ENCODE measurements at places on chromosomes 1 and 21. TPM values are rescaled to one million over a fixed set of nuclear protein-coding genes. Genes with fewer than 3 reads are reported as not detected.

The FRRS1 gene
- 6.2 TPM for total RNA-seq

DNA sequence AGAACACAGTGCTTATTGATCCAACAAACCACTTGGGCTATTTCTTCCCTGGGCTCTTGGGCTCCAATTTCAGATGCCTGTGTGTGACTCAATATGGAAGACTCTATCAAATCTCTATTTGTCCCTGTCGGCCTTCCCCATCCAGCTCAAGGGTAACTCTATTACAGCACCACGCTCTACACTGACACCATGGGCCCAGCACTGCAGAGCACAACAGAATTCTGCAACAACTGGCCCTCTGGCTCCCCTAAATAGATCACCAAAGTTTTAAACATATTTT, 51.7 kb downstream of the CAPZB start:
- peaks cover 8% of the 10 kb centered on the region for H3K36me3 ChIP-seq
- H3K27me3 ChIP-seq: no peaks in the 10 kb centered on the region
- H3K4me1 ChIP-seq: peaks cover 19% of the 10 kb centered on the region
- DNase-seq: no peak

DNA sequence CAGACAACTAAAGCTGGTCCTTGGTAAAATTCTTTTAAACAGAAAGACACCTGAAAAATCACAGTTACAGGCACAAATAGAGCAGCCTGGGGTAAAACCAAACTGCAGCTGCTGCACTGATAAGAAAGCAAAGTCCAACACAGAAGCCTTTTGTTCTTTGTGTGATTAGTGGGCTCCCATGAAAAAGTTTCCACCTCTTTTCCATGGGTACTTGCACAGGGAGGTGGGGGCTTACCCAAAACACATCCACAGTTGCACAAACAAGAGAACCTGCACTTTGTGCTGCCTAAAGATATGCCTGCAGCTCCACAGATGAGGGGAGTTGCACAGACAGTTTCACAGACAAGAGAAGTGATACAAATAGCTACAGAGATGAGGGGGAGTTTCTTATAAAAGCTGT, 106.7 kb upstream of the SLC5A9 start:
- H3K27ac ChIP-seq: no peak overlapping the region
- no peak for DNase-seq
- H3K27me3 ChIP-seq: peaks cover 4% of the 10 kb centered on the region
- no peak overlapping the region for H3K4me3 ChIP-seq
- H3K36me3 ChIP-seq: no peaks in the 10 kb centered on the region
- H3K4me1 ChIP-seq: peaks cover 11% of the 10 kb centered on the region

- no peak overlapping the region for H3K27ac ChIP-seq
- H3K36me3 ChIP-seq: no peaks in the 10 kb centered on the region
- peaks cover 7% of the 10 kb centered on the region for H3K4me1 ChIP-seq
- no peak for DNase-seq
- no peaks in the 10 kb centered on the region for H3K27me3 ChIP-seq
- H3K4me3 ChIP-seq: no peak overlapping the region
Observed at GRCh38 chr1:164876398-164877116, 317.6 kb downstream of the PBX1 start.

DNA sequence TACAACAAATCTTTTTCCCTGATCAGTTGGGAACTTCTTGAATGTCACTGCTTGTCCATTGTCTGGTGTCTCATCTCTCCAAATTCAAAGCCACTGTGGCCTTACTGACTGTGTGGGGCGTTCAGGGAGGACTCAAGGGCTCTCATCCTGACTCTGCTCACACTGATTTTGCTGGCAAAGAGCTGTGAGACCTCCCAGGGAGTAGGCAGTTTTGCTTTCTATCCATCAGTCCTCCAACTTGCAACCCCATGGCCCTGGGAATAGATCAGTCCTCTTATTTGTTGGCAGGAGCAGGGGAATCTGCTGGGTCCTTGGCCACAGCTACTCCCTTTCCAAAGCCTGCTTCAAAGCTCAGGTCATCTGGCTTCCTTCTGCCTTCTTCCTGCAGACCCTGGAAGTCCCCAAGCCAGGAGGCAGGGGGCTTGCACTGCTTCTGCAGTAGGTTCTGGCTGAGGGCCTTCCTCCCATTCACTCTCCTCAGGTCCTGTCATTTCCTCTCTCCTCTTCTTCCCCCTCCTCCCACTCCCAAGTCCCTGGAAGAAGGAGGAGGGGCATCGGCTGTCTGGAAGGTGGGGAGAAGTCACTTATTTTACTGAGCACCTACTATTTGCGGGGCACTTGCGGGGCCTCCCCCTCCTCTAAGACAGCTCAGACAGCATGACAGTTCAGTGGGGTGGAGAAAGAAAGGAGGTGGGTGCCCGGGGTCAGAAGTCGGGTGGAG, 876 bp upstream of the NAV1 start:
- H3K27me3 ChIP-seq: peaks cover 61% of the 10 kb centered on the region
- DNase-seq: no peak
- peaks cover 30% of the 10 kb centered on the region for H3K4me1 ChIP-seq
- H3K36me3 ChIP-seq: no peaks in the 10 kb centered on the region
- no peak overlapping the region for H3K27ac ChIP-seq

- DNase-seq: no peak
- no peak overlapping the region for H3K27ac ChIP-seq
- H3K4me3 ChIP-seq: no peak overlapping the region
Observed at GRCh38 chr1:178947677-178947981, 76.8 kb upstream of the ANGPTL1 start.

- peaks cover 6% of the 10 kb centered on the region for H3K4me1 ChIP-seq
- no peak overlapping the region for H3K4me3 ChIP-seq
- no peaks in the 10 kb centered on the region for H3K27me3 ChIP-seq
- H3K27ac ChIP-seq: no peak overlapping the region
- DNase-seq: no peak
- no peaks in the 10 kb centered on the region for H3K36me3 ChIP-seq
Observed at GRCh38 chr1:184875218-184875617, 99.1 kb downstream of the NIBAN1 start.

- DNase-seq: no peak
- H3K27me3 ChIP-seq: peaks cover 18% of the 10 kb centered on the region
- peaks cover 13% of the 10 kb centered on the region for H3K4me1 ChIP-seq
- H3K4me3 ChIP-seq: no peak overlapping the region
- no peaks in the 10 kb centered on the region for H3K36me3 ChIP-seq
Observed at GRCh38 chr1:210321552-210321951, 7.2 kb upstream of the HHAT start.
